ENCODE measurements at places on chromosomes 16 and 17.

DNA sequence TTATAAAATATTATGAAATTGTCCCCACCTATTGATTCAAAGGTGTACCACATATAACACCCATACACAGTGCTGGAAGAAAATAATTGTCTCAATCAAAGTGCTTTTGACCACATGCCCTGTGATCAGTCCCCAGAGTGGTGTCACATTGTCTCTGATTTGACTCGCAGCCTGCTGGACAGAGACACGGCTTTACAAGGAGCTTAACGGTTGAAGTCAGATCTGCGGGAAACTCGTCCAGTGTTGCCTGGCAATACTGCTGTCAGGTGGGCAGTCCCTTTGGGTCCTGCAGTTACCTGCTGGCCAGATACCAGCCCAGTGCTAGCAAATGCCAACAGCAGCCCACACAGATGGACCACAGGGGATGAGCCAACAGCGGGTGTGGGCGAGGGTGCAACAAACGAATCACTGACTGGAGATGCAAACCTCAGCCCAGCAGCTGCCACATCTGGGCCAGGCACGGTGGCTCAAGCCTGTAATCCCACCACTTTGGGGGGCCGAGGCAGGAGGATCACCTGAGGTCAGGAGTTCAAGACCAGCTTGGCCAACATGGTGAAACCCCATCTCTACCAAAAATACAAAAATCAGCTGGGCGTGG is 26.2 kb upstream of the SSTR2 start:
- DNase-seq, result no peak

DNA sequence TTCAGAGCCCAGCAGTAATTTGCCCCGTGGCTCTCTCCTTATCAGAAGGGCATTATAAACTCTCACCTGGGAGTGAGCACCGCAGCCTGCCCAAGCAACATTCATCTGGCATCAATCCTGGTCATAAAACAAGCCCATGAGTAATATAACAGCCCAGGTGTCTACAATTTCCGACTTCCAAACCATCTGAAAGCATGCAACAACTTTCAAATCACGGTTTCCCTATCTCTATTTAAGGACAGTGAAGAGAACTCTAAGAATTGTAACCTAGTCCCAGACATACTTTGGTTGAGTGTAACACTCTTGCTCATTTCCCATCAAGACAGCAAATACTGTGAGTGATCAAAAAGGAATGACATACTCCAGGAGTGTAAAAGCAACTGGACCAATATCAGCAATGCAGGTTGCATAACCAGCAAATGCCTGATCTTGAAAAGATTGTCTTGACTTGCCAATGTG is 487.4 kb upstream of the SOX9 start:
- DNase-seq, result peak; percentile 64

DNA sequence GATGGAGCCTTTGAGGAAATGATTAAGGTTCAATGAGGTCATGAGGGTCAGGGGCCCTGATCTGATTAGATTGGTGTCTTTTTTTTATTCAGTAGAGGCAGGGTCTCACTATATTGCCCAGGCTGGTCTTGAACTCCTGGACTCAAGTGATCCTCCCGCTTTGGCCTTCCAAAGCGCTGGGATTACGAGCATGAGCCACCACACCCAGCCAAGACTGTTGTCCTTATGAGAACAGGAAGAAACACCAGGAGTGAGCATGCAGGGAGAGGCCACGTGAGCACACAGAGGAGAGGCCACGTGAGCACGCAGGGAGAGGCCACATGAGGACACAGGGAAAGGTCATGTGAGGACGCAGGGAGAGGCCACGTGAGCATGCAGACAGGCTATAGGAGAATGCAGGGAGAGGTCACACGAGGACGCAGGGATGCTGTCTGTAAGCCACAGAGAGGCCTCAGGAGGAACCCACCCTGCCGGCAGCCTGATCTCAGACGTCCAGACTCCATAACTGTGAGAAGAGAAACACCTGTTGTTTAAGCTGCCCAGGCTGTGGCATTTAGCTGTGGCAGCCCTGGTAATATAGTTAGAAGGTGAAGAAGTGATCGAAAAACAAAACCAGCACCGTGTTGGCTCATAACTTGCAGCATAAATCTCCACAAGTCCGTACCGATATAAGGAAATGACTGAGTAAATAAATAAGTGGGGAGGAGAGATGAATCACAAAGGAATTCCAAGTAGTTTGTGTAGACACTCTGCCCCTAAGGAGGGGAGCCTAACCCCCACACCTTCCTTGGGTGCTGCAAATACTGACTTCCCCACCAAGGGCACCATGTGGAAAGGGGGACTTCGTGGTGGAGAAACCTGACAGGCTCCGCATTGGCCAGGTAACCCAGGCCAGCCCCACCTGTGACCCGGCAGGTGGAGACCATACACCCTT is 14.6 kb upstream of the CSNK1D start:
- peak; percentile 98 for DNase-seq

- DNase-seq, result no peak
Observed at GRCh38 chr16:762595-763268, 2.2 kb downstream of the MSLN start.

- DNase-seq, result no peak
Observed at GRCh38 chr17:74786431-74787055, 10.4 kb upstream of the NAT9 start.

- no peak for DNase-seq
Observed at GRCh38 chr17:36127911-36128310, 24.3 kb downstream of the CCL4 start.

DNA sequence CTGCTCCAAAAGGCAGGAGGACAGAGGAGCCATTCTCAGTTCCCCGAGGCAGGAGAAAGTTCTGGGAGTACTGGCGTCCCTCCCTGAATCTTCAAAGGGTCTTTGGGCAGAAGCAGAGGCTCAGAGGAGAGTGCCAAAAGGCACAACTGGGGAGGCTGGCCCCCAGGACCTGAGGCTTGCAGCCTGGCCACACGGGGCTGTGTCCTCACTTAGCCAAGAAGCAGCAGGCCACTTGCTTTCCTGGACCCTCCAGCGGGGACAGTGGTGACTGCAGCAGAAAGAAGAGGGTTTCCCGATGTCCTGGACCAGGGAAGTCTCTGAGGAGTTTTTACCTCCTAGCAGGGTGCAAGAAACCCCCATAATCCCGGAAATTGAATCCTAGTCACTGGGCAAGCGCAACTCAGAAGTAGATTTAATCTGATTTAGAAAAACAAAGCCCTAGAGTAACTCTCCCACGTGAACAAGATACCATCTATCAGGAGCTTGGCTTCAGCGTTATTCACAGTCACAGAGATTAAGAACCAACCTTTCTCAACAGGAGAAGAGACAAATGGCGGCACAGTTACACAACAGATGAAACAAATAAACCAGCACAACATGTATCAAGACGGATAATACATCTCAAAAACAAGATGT is 25.5 kb upstream of the BCO1 start:
- no peak for DNase-seq

- DNase-seq, result no peak
Observed at GRCh38 chr16:68300734-68301459, 9.8 kb downstream of the SLC7A6OS start.

DNA sequence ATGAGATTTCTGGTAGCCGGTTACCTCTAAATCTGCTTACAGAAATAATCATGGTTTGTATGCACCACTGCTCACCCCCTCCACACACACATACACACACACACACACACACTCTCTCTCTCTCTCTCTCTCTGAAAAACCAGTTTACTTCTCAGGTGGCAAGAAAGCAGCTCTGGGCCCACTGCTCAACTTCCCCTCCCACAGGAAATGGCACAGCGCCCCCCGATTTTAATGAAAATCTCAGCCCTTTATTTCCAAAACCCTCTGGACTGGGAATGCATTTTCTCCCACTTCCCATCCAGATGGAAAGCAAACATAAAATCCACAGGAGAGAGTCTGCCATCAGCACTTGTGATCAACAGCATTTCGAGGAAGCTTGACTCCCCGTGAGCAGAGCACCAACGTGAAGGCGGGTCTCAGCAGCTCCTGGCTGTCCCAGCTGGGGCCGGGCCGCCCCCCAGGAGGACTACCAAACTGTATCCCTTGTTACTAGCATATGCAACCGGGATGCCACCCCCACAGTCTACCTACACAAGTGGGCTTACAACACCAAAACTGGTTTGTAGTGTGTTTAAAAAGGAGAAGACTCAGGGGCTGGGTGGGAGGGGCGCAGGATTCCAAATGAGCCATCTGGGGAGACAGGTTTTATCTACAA is 121.1 kb downstream of the SLC39A11 start:
- DNase-seq, result no peak

DNA sequence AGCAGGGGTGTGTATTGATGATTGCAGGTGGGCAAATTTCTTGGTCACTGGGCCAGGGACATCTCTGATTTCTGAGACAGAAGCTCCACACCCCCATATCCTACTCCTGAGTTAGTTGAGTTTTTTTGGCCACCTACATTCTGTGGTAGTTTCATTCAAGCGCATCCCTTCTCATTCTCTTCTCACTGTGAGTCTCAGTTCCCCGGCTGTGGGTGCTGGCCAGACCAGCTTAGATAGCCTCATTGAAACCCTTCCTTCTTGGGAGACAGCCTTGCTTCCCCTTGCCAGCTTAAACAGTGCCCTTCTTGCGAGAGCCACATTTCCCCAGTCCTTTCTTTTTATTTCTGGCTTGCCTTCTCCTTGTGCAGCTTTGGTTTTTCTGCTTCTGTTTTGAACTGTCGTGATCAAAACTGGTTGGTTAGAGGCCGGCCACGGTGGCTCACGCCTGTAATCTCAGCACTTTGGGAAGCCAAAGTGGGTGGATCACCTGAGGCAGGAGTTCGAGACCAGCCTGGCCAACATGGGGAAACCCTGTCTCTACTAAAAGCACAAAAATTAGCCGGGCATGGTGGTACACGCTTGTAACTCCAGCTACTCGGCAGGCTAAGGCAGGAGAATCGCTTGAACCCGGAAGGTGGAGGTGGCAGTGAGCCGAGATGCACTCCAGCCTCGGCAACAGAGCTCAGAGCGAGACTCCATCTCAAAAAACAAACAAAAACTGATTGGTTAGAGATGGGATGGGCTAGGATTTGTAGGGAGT is 2.8 kb downstream of the GPT2 start:
- DNase-seq, result no peak

DNA sequence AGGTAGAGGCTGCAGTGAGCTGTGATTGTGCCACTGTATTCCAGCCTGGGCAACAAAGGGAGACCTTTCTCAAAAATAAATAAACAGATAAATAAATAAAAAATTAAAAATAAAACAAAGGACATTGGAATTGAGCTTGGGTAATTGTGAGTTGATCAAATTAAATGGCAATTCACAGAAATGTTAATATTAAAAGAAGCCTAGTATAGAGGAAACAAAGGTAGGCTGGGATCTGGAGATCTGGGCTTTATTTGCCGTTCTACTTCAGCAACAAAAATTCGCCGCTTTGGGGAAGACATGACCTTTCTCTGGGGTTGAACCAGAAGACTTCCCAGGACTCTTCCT is 332 bp upstream of the VPS25 start:
- no peak for DNase-seq

DNA sequence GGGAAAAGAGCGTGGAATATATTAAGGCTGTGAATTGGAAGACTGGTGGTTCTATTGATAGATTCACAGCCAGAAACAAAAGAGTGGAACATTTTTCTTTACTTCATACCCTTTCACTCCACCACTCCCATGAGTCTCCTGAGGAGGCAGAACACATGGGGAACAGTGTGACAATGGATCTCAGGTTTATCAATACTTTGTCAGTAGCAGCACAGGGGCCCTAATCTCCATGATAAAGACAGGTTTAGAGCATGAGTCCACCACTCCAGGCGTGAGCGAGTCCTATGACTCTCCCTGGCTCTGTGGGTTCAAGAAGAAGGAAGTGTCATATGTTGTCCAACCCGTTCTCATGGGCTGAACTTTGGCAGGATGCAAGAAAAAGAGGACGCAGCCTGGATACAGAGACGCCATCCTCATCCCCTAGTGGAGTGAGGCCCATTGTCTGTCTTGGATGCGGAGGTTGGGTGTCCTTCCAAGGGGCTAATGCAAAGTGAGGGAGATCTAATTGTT is 361.2 kb downstream of the TMEM114 start:
- DNase-seq, result no peak

DNA sequence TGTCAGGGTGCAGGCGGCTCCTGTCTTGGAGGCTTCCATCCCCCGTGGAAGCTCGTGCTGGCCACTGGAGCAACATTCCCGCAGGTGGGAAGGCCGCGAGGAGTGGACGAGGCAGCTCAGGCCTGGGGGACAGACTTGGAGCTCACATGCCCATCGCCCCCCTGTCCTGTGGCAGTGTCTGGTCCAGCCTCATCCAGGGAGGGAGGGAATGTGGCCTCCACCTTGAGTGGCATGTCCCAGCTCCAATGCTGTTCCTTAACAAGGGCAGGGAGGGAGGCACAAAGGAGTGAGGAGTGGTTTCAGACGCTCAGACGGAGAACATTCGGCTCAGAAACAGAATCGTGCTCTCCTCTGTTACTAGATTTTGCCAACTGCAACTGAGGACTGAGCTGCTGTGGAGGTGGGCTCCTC is 159.4 kb upstream of the CHMP6 start:
- DNase-seq, result peak; percentile 70

DNA sequence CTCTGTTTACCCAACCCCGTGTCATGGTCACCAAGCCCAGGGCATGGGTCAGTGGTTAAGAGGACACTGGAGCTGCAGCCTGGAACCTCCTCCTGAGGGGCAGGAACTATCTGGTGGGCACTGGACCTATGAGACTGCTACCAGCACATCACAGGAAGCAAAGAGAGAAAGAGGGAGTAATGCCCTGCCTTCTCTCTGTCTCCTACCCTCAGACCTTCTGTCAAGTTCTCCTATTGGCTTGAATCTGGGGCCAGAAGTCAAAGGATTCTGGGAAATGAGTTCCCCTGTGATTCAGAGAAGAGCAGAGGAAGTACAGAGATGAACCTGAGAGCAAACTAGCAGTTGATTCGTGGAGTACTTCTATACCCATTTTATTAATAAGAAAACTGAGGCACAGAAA is 123.0 kb upstream of the GNAO1 start:
- no peak for DNase-seq

- DNase-seq, result no peak
Observed at GRCh38 chr17:32467949-32468348, 18.8 kb upstream of the CDK5R1 start.

- DNase-seq, result no peak
Observed at GRCh38 chr17:60887614-60888028, 210.0 kb downstream of the BCAS3 start.

GRCh38 chr17:80716986-80717719 is 172.5 kb downstream of the RPTOR start:
- no peak for DNase-seq

GRCh38 chr16:24130494-24131085 is 125.5 kb upstream of the CACNG3 start:
- no peak for DNase-seq

GRCh38 chr17:17264430-17264829 is 16.6 kb downstream of the COPS3 start:
- no peak for DNase-seq

GRCh38 chr16:20846030-20846429 is 39.7 kb downstream of the REXO5 start:
- DNase-seq, result no peak

- DNase-seq, result peak; percentile 47
Observed at GRCh38 chr16:56370875-56371659, 54.3 kb downstream of the AMFR start.

- DNase-seq, result no peak
Observed at GRCh38 chr17:67246403-67246652, 1.3 kb upstream of the HELZ start.
